Activated T-cell treated with anti-CD3 and anti-CD28 coated beads, Interleukin-2, amount 50 U/mL, for 72 hours (primary cell): ENCODE measurements at places on chromosomes 2 and 18. TPM values are rescaled to one million over a fixed set of nuclear protein-coding genes. Genes with fewer than 3 reads are reported as not detected.
A peak's percentile ranks its signal among the peaks of the same experiment; 100 is the strongest.

DNA sequence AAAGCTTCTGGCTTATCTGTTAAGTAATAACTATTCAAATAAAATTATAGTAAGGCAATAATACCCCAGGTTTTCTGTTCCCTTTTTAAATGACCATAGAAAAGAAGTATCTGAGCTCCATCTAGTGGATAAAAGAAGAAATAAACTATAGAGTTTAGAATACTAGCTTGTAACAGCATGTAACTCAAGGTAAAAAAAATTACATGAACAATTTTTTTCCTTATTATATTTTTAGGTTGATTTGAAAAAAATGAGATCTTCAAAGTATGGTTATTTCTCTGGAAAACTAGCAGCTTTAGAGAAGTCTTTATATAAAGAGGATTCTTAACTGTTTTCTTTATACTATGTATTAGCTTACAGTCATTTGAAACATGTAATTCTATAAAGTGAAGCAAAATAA, 58.1 kb downstream of the NCKAP1 start:
- no peaks in the 10 kb centered on the region for H3K27me3 ChIP-seq
- H3K4me1 ChIP-seq = no peaks in the 10 kb centered on the region
- H3K27ac ChIP-seq = no peak overlapping the region
- no peak for DNase-seq
- H3K36me3 ChIP-seq = peaks cover 2% of the 10 kb centered on the region

DNA sequence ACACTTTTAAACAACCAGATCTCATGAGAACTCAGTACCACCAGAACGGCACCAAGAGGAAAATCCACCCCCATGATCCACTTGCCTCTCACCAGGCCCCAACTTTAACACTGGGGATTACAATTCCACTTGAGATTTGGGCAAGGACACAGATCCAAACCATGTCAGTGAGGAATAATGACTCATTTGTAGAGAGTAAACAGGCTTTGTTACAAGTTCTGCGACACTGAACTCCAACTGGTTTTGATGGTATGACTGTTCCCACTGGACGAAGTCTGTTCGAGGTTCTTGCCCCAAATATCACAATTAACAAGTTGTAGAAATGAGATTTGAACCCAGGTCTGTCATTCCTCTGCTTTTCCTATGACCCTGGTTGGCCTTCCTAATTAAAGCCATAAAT, 718.1 kb upstream of the ID2 start:
- peaks cover 11% of the 10 kb centered on the region for H3K4me1 ChIP-seq
- peaks cover 2% of the 10 kb centered on the region for H3K36me3 ChIP-seq
- no peak overlapping the region for H3K4me3 ChIP-seq
- H3K27me3 ChIP-seq = no peaks in the 10 kb centered on the region
- DNase-seq = no peak

The RNU2-63P gene
- total RNA-seq = 11.0 TPM

- DNase-seq = no peak
- no peaks in the 10 kb centered on the region for H3K36me3 ChIP-seq
- H3K4me1 ChIP-seq = no peaks in the 10 kb centered on the region
- H3K27ac ChIP-seq = no peak overlapping the region
- H3K4me3 ChIP-seq = no peak overlapping the region
These were observed 27.3 kb downstream of the RFTN2 start for GRCh38 chr2:197647961-197648690.

GRCh38 chr2:101781326-101781725, 83.8 kb downstream of the MAP4K4 start:
- H3K4me1 ChIP-seq = peaks cover 73% of the 10 kb centered on the region
- DNase-seq = no peak
- H3K27me3 ChIP-seq = no peaks in the 10 kb centered on the region
- H3K36me3 ChIP-seq = no peaks in the 10 kb centered on the region
- peak overlapping the region; percentile 51 for H3K27ac ChIP-seq

GRCh38 chr18:52387175-52387574, 47.2 kb downstream of the DCC start:
- no peaks in the 10 kb centered on the region for H3K27me3 ChIP-seq
- H3K27ac ChIP-seq = no peak overlapping the region
- H3K36me3 ChIP-seq = no peaks in the 10 kb centered on the region
- no peak for DNase-seq

DNA sequence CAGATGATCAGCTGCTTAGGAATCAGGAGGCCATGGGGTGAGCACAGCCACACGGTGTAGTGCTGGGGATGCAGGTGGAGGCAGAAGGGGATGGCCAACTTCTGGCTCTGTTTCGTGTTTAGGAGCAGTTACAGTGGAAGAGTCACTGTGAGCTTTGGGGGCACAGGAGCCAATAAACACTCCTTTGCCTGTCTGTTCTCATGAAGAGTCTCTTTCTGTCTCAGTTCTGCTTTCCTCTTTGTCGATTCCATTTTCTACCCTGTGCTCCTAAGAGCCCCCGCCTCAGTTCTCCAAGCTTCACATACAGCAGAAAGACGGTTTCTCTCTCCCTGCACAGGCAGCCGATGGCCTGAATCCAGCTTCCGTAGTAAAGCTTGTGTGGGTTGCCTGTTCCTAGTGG, 21.0 kb upstream of the RRM2 start:
- H3K4me1 ChIP-seq = no peaks in the 10 kb centered on the region
- H3K36me3 ChIP-seq = no peaks in the 10 kb centered on the region
- H3K4me3 ChIP-seq = no peak overlapping the region
- DNase-seq = no peak
- H3K27ac ChIP-seq = no peak overlapping the region

GRCh38 chr2:145846982-145847381, 1327.1 kb upstream of the ZEB2 start:
- H3K4me1 ChIP-seq = no peaks in the 10 kb centered on the region
- H3K36me3 ChIP-seq = no peaks in the 10 kb centered on the region
- H3K27me3 ChIP-seq = no peaks in the 10 kb centered on the region
- no peak overlapping the region for H3K27ac ChIP-seq

The MAP3K19 gene
- not detected for total RNA-seq

The ASTL gene
- total RNA-seq = 8.1 TPM

- peak; percentile 39 for DNase-seq
- H3K27ac ChIP-seq = no peak overlapping the region
- no peak overlapping the region for H3K4me3 ChIP-seq
- H3K36me3 ChIP-seq = no peaks in the 10 kb centered on the region
- H3K27me3 ChIP-seq = no peaks in the 10 kb centered on the region
These were observed 17.1 kb upstream of the VPS4B start for GRCh38 chr18:63439334-63439733.

- H3K27ac ChIP-seq = no peak overlapping the region
- H3K27me3 ChIP-seq = no peaks in the 10 kb centered on the region
- DNase-seq = no peak
These were observed 97.1 kb downstream of the PRPF40A start for GRCh38 chr2:152620208-152620607.

- H3K36me3 ChIP-seq = peaks cover 7% of the 10 kb centered on the region
- no peak overlapping the region for H3K4me3 ChIP-seq
- peaks cover 30% of the 10 kb centered on the region for H3K4me1 ChIP-seq
- H3K27me3 ChIP-seq = no peaks in the 10 kb centered on the region
- no peak for DNase-seq
These were observed 702.2 kb downstream of the RNF144A start for GRCh38 chr2:7619203-7619970.

The DSG4 gene
- total RNA-seq = not detected

The UNC80 gene
- total RNA-seq = not detected

- peaks cover 61% of the 10 kb centered on the region for H3K4me1 ChIP-seq
- H3K36me3 ChIP-seq = peaks cover 38% of the 10 kb centered on the region
- DNase-seq = no peak
- H3K27ac ChIP-seq = peak overlapping the region; percentile 96
- peak overlapping the region; percentile 77 for H3K4me3 ChIP-seq
- no peaks in the 10 kb centered on the region for H3K27me3 ChIP-seq
These were observed 43.2 kb downstream of the SP140 start for GRCh38 chr2:230268606-230269243.

DNA sequence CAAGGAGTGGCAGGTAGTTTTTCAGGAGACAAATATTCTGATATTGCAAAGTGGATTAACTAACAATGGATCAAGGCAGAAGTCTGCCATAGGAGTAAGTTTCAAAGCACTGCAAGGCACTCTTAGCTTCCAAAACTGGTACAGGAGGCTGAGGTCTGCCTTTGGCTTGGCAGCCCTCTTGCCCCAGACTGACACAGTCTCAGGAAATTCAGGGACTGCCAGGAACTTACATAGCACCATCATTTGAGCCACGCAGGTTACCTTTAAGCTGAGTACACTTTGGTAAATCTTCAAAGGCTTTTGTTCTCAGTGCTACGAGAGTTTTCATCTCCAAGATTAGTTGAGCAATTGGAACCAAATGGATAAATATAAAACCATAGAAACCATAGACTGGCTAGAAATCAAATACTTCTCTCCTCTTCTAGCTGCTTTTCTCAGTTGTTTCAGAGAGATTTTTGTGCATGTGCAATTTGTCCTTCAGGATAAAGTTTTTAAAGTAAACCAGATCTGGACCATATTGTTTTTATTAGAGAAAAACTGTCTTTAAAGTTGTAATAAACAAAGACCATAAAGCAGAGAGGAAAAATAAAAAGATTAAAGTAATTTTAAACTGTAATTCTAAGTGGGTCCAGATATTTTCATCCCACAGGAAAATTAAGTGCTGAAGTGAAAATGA, 18.8 kb downstream of the ANKRD29 start:
- no peak overlapping the region for H3K4me3 ChIP-seq
- H3K27ac ChIP-seq = no peak overlapping the region
- H3K36me3 ChIP-seq = no peaks in the 10 kb centered on the region
- peaks cover 6% of the 10 kb centered on the region for H3K27me3 ChIP-seq
- DNase-seq = no peak

The TTL gene
- 28.8 TPM for total RNA-seq

- H3K27ac ChIP-seq = no peak overlapping the region
- H3K4me3 ChIP-seq = no peak overlapping the region
- DNase-seq = no peak
- H3K27me3 ChIP-seq = peaks cover 16% of the 10 kb centered on the region
- no peaks in the 10 kb centered on the region for H3K36me3 ChIP-seq
These were observed 301.3 kb upstream of the SKOR2 start for GRCh38 chr18:47552783-47553182.

The MERTK gene
- 2.0 TPM for total RNA-seq

The EML6 gene
- total RNA-seq = 2.0 TPM

GRCh38 chr2:148619560-148620195, 24.9 kb upstream of the EPC2 start:
- H3K27ac ChIP-seq = no peak overlapping the region
- DNase-seq = no peak
- H3K4me3 ChIP-seq = no peak overlapping the region
- no peaks in the 10 kb centered on the region for H3K36me3 ChIP-seq
- H3K4me1 ChIP-seq = peaks cover 6% of the 10 kb centered on the region

GRCh38 chr2:164314148-164314547, 307.1 kb downstream of the GRB14 start:
- H3K4me1 ChIP-seq = no peaks in the 10 kb centered on the region
- H3K27ac ChIP-seq = no peak overlapping the region
- DNase-seq = no peak
- H3K4me3 ChIP-seq = no peak overlapping the region
- no peaks in the 10 kb centered on the region for H3K27me3 ChIP-seq
- no peaks in the 10 kb centered on the region for H3K36me3 ChIP-seq

The ZSWIM2 gene
- total RNA-seq = not detected

GRCh38 chr2:207112383-207112782, 53.4 kb downstream of the KLF7 start:
- no peaks in the 10 kb centered on the region for H3K27me3 ChIP-seq
- no peak overlapping the region for H3K27ac ChIP-seq
- H3K4me1 ChIP-seq = peaks cover 31% of the 10 kb centered on the region
- H3K36me3 ChIP-seq = no peaks in the 10 kb centered on the region

- H3K36me3 ChIP-seq = peaks cover 1% of the 10 kb centered on the region
- no peaks in the 10 kb centered on the region for H3K27me3 ChIP-seq
- peak overlapping the region; percentile 97 for H3K27ac ChIP-seq
These were observed 1.3 kb downstream of the PTPN2 start for GRCh38 chr18:12882453-12883371.

The AGXT gene
- not detected for total RNA-seq

DNA sequence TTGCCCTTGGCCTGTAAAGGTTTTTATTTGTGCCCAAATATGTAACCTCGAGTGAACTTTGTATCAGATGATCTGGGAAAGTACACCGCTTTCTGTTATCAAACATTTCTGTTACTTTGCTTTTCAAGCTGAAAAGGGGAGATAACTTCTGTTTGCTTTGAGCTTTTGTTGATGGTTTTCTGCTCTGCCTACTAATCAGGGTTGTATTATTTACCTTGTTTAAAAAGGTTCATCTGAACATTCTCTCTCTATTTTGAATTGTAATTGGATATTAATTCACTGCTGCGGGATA, 79.4 kb downstream of the XRCC5 start:
- no peaks in the 10 kb centered on the region for H3K27me3 ChIP-seq
- no peak for DNase-seq
- H3K36me3 ChIP-seq = peaks cover 42% of the 10 kb centered on the region
- H3K4me1 ChIP-seq = peaks cover 68% of the 10 kb centered on the region
- peak overlapping the region; percentile 63 for H3K4me3 ChIP-seq
- peak overlapping the region; percentile 78 for H3K27ac ChIP-seq

GRCh38 chr2:119823734-119824334, 64.1 kb downstream of the PTPN4 start:
- H3K27ac ChIP-seq = peak overlapping the region; percentile 52
- H3K4me3 ChIP-seq = no peak overlapping the region
- H3K4me1 ChIP-seq = peaks cover 50% of the 10 kb centered on the region
- H3K36me3 ChIP-seq = peaks cover 6% of the 10 kb centered on the region
- DNase-seq = peak; percentile 23
- H3K27me3 ChIP-seq = no peaks in the 10 kb centered on the region

The THOC1 gene
- total RNA-seq = 111 TPM

DNA sequence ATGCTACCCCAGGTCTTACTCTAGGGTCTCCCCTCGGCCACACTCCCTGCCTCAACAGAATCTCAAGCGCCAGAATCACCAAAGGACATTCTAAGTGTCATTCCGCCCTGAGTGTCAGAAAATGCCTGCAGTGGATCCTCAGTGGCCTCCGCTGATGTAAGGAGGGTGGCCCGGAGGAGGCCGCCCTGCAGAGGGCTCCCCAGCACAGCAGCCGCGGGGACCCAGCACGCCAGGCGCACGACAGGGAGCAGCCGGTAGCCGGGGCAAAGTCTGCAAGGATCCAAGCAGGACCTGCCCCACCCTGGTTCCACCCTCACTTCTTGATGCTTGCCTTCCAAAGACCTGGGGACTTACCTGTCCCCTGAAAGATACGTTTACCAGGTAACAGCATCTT, 54.2 kb upstream of the ID2 start:
- H3K4me3 ChIP-seq = no peak overlapping the region
- no peak overlapping the region for H3K27ac ChIP-seq
- H3K4me1 ChIP-seq = peaks cover 12% of the 10 kb centered on the region
- peaks cover 9% of the 10 kb centered on the region for H3K27me3 ChIP-seq

DNA sequence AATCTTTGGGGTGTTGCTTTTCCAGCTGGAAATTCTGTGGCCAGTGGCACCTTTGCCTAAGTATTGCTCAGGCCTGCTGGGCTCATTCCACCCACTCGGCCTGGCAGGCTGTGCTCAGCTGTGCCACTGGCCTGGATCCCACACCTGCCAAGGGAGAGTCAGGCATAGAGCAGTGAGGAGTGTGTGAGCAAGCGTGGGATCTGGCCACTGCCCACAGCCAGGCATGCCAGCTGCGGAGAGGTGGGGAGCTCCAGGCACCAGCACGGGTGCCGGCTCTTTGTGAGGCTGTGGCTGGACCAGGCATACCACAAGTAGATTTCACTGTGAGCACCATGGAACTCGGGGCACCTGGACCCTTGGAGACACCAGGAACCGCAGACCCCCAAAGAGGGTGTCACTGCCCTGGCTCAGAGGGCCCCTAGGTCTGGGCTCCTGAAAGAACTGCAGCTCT, 118.1 kb upstream of the MAP2 start:
- H3K4me1 ChIP-seq = no peaks in the 10 kb centered on the region
- no peaks in the 10 kb centered on the region for H3K27me3 ChIP-seq
- no peaks in the 10 kb centered on the region for H3K36me3 ChIP-seq
- no peak overlapping the region for H3K4me3 ChIP-seq
- no peak for DNase-seq
- H3K27ac ChIP-seq = no peak overlapping the region

The GALNT3 gene
- total RNA-seq = 13.1 TPM

The ITGA6 gene
- total RNA-seq = 8.6 TPM

The APOB gene
- total RNA-seq = not detected

- no peak overlapping the region for H3K27ac ChIP-seq
- H3K4me1 ChIP-seq = peaks cover 12% of the 10 kb centered on the region
- no peaks in the 10 kb centered on the region for H3K27me3 ChIP-seq
These were observed 16.2 kb downstream of the AFF3 start for GRCh38 chr2:100126201-100126600.
